Stimulated activated CD4-positive, alpha-beta T cell treated with anti-CD3 and anti-CD28 coated beads, Interleukin-12 subunit alpha, Interleukin-12 subunit beta, amount 100 ng/mL, for 4 hours (primary cell): ENCODE measurements at places on chromosomes 7 and 10.

DNA sequence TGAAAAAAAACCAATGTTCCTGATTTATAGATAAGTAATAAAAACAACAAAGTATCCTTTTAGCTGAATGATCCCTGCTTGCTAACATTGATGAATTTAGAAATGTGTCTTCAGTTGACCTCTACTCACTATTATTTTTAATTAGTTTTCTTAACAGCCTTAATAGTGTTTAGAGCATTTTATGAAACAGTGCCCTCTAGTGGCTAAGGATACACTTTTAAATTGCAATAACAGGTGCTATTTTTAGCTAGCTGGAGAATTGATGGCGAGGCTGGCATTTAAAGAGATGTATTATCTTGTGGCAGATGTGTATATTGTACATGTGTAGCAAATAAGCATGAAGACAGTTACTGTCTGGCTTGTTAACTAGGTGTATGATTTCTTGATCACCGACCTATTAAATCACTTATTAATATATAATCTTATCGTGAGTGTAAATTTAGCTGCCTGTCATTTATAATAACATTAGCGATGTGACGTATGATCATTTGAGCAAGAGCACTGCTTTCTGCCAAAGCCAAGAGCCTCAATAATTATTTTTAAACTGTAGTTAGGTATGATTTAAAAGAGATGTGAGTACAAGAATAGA, 451.9 kb downstream of the DPP6 start:
- no peak for DNase-seq

- no peak for DNase-seq
Measured at GRCh38 chr10:119336599-119336998, 129.2 kb downstream of the GRK5 start.

GRCh38 chr7:21507627-21508343, 35.1 kb upstream of the DNAH11 start:
- peak; percentile 16 for DNase-seq

GRCh38 chr7:88668591-88668990, 90.9 kb upstream of the ZNF804B start:
- DNase-seq: no peak

GRCh38 chr7:76054123-76055120, 6.5 kb downstream of the MDH2 start:
- no peak for DNase-seq

DNA sequence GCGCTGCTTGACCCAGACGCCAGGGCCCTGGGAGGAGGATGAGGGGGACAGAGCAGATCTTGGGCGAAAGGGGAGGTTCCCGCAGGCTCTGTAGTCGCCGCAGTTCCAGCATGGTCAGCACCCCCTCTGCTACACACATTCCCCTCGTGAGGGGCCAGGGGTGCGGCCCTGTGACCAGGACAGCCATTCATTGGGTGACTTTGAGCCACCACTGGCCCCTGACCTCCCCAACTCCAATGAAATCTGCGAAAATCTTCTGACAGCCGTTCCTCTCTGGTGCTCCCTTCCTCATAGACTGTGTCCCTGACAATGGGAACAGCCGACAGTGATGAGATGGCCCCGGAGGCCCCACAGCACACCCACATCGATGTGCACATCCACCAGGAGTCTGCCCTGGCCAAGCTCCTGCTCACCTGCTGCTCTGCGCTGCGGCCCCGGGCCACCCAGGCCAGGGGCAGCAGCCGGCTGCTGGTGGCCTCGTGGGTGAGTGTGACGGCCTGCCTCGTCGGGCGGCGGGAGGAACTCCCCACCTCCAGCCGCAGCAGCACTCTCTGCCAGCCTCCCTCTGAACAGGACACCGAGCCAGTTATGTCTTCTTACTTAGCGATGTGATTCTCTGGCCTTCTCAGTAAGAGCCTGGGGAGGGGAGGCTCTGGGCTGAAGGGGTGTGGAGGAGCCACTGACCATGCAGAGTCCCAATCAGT, 825 bp downstream of the TMEM176A start:
- no peak for DNase-seq

GRCh38 chr7:149569726-149570422, 72.3 kb upstream of the ZNF746 start:
- no peak for DNase-seq

DNA sequence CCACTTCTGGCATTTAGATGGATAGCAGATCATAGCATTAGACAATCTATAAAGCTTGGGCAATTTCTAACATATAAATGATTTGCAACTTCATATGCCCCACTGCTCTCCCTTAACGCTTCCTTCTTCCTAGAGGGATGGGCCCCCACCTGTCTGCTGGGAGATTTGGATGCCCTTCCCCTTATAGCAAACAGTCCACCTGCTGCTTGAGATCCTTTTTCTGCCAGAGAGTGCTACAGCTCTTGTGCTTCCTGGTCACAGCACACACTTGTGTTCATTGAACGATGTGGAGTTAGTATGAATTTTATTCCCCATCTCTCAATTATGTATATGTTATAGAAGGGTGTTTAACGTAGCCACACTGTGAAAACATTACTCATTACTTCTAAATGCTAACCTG, 10.4 kb upstream of the PCGF5 start:
- DNase-seq: no peak

DNA sequence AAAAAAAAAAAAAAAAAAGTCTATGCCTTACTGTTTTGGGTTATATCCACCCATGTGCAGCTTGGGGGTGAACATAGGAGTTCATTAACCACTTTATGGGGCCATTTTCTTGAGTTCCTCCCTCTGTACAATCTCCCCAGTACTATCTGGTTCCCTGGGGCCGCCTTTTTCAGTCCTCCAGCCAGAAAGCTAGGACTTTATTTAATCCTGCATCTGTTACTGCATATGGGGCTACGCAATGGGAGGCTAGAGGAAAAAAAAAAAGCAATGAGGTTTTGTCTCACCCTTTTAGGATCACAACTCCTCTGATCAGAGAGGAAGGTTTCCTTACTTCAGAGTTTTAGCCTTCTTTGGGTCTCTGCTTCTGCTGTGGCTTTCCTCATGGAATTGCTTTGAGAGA, 51.0 kb downstream of the BTRC start:
- DNase-seq: no peak

GRCh38 chr10:125868372-125868975, 12.6 kb downstream of the DHX32 start:
- no peak for DNase-seq

DNA sequence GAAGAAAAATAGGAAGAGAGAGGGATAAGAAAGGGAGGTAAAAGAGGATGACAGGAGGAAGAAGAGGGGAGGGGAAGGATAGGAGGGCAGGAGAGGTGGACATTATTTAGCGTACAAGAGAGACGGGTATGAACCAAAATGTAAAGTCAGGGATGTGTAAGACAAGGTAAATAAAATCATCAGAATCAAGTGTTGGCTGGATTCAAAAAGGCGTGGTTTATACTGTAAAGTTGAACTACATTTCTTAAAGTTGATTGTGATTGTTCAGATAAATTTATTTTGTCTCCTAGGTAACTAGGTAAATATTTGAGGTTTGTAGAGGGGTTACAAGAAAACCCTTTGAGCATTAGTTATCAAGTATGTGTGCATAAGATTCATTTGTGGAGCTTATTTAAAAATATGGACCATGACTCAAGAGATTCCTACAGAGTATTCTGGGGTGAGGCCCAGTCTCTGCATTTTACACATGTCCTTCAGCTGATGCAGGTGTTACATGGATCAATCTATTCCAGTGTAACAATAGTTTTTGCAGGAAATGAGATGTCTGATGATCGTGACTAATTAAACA, 512.1 kb upstream of the MBL2 start:
- no peak for DNase-seq

- DNase-seq: no peak
Measured at GRCh38 chr10:80760914-80761371, 223.2 kb downstream of the SH2D4B start.

DNA sequence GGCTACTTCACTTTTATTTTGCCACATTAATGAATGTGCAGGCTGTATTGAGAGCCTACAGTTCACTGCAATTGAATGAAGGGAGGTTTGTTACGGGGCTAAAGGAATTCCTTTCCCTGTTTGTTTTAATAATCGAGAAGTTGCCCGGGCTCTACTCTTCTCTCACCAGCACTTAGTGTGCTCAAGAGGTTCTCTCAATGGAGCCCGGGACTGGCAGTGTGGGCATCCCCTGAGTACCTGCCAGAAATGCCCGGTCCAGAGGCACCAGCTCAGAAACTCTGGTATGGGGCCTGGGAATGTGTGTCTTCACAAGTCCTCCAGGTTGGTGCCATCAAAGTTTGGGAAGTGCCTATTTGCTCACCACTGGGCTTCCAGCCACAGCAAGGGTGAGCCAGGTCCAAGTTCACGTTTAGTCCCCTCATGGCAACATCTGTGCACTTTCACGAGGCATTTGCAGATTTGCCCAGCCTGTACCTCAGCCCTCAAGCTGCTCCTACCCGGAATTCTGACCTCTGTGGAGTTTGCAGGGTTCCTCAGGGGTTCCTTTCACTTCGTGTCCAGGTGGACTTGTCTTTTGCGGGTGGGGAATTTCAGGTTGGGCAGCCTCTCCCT, 622.4 kb downstream of the SDK1 start:
- DNase-seq: no peak

DNA sequence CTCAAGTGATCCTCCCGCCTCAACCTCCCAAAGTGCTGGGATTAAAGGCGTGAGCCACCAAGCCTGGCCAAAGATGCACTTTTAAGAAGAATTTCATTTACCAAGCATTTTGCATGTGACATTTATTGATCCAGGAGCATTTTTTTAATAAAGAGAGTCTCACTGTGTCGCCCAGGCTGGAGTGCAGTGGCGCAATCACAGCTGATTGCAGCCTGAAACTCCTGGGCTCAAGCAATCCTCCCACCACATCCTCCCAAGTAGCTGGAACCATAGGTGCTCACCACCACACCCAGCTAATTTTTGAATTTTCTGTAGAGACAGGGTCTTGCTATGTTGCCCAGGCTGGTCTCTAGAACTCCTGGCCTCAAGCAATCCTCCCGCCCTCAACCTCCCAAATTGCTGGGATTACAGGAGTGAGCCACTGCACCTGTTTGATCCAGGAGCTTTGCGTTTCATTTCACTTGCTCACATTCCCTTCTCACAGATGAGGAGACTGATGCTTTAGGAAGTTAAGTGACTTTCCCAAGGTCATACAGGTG, 4.4 kb upstream of the TBL2 start:
- no peak for DNase-seq

DNA sequence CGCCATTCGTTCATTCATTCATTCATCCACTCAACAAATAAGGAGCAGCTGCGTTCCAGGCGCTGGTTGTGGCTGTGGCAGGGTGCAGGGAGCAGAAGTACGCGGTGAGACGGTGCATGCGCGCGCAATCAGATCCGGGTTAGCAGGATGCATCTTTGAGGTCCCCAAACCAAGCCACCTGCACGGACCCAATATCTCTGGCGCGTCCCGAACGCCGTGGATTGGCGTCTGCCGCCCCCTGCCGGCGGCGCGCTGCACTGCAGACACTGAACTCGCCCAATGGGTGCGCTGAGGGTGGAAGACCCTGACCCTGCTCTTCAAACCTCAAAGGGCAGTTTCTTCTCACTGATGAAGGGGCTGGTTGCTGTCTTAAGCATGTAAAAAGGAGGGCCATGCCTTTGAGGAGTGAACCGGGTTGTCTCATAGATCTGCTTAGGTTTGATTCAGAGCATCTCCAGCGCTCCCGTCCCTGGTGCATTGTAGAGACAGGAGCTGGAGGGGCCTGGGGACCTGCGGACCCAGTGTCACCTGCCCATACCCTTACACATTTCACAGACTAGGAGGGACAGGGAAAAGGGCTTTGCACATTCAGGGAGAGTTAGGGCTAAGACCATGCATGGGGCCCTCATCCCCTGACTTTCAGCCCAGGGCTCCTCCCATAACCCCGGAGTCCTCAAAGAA, 102.5 kb downstream of the RAMP3 start:
- peak; percentile 72 for DNase-seq

DNA sequence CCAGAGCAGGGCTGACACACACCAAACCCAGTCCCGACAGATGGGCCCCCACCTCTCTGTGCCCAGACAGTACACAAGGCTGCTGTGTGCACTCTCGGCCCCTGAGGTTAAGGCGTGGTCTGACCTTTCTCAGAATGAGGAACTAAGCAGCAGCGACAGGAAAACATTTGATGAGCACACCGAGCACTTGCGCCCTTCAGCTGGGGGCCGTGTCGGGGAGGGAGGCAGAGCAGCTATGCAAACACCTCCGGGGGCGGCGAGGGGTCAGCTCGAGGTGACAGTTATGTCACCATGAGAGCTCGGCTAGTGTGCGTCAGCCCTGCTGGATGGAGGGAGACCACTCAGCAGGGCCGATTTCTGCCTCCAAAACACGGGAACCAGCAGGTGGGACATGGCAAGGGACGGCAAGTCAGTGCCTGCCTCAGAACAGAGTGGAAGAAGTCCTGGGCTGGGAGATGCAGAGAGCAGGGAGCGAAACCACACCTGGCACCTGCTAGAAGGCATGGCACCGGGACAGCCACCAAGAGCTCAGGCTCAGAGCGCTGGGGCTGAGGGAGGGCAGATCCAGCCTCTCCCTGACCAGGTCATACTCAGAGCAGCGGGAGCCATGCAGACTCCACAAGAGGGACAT, 57.4 kb downstream of the CHST15 start:
- DNase-seq: no peak

DNA sequence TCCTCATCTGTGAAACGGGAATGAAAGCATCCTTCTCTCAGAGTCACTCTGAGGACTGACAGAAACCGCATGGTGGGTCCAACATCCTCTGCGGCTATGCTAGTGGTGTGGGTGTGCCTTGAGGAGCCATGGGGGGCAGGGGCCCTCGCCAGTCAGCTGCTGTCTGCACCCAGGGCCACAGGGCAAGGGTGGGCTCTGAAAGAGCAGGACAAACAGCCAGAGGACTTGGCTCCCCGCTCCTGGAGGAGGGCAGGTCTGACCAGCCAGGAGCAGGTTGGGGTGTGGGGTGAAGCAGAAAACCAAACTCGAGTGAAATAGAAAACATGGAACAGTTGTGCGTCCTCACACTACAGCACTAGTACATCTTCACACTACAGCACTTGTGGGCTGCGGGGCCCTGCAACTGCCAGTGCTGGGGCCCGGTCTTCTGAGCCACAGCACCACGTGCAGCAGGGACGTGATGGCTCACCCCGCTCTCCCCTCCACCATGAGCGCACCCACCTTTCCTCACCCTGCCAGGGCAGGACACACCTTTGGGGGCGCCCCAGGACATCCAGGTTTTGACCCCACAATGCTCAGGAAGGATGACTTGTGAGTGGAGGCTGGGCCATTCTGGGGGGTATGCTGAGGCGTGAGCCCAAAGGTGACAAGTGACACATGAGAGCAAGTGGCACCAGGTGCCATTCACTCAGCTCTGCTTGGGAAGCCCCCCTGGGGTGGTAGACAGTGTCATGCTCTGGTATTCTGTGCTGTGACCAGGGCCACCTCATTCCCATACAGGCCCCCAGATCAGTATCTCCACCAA, 96.1 kb upstream of the RET start:
- no peak for DNase-seq
